ENCODE measurements at places on chromosomes 7 and 10. TPM values are rescaled to one million over a fixed set of nuclear protein-coding genes. Genes with fewer than 3 reads are reported as not detected.

GIMAP4 gene
- total RNA-seq: not detected

ABCB4 gene
- total RNA-seq: not detected

NPSR1 gene
- not detected for total RNA-seq

FBXL13 gene
- 0.30 TPM for total RNA-seq

CAV2 gene
- 198 TPM for total RNA-seq
